NCI-H748 treated with DMSO at 0.1 percent for 48 hours (cell line): ENCODE measurements at places on chromosomes 12 and 14.

DNA sequence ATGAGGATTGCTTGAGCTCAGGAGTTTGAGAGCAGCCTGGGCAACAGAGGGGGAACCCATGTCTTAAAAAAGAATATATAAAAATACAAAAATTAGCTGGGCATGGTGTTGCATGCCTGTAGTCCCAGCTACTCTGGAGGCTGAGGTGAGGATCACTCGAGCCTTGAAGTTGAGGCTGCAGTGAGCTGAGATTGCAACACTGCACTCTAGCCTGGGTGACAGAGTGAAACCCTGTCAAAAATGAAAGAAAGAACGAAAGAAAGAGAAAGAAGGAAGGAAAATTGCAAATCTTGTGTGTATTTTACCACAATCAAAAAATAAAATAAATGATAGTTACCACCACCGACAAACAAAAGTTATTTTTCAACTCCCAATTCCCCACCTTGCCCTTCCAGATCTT is 45.3 kb downstream of the SPRING1 start:
- no peak for DNase-seq

- no peak for DNase-seq
Measured at GRCh38 chr14:51004801-51005526, 60.7 kb upstream of the PYGL start.

- DNase-seq = no peak
Measured at GRCh38 chr14:54259821-54260220, 137.0 kb upstream of the CDKN3 start.

GRCh38 chr12:69068448-69068847 is 135.5 kb upstream of the CPM start:
- no peak for DNase-seq

DNA sequence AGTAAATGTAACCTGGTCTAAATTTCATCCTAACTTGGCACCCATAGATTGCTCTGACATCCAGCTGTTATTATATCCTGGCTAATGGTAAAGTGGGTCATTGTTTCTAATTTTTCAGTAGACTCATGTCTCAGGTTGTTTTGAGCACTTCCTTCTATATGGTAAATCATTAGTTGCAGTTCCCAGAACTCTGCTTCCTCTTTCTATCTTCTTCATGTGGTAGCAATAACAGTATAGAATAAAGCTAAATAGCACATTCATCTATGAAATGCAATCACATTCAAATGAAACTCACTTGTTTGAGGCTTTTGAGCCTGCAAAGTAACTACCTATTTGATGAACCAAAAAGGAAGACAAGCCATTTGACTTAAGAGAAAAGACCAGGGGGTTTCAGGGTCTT is 65.1 kb upstream of the GZMB start:
- DNase-seq = no peak

DNA sequence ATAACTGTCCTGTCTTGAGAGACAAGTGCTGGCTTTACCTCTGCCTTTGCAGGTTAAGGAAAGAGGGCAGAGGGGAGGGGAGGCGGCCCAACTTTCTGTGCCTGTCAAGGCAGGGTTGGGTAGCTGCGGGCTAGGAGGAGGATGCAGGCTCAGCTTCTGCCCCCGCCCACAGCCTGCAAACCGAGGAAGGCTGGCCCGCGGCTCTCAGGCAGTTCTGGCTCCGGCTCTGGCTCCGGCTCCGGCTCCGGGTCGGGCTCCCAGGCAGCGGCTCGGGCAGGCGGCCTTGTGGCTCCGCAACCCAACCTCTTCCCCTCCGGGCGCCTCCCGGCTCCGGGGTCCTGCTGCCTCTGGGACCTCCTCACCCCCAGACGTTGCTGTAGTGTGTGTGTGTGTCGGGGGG is 92.9 kb downstream of the TMEM30B start:
- no peak for DNase-seq

DNA sequence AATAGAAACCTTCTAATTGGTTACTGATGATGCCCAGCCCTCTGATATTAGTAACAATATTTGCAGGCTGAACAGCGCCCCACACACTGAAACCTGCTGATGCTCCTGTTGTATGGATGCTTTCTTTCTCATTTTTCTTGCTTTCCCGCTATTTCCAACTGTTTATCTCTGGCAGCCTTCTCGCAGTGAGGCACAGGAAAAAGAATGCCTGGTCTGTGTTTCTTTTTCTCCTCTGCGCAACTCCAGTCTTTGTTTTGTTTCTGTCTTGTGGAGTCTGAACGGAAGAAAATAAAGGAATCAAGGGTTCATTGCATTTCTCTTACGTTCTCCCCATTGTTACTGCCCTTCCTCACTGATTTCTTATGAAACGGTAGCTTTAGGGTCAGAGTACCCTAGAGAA is 451.2 kb downstream of the EGLN3 start:
- DNase-seq = no peak

DNA sequence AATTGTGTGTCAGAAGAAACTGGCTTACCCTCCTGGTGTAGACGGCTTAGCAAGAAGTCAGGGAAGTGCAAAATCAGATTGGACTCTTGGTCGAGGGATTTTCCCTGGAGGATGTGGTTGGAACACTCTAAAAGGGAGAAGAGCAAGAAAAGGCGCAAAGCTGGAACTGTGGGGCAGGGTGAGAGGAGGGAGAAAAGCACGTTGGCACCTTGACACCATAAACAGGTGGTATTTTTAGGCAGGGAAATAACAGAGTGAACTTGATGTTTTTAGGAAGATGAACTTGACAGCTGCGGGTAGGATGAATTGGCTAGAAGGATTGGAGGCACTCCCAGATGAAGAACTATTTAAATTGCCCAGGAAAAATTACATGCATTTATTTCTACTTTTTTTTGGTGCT is 67.7 kb downstream of the HCAR2 start:
- no peak for DNase-seq

GRCh38 chr14:103561381-103562178 is 877 bp downstream of the BAG5 start:
- peak; percentile 9 for DNase-seq

DNA sequence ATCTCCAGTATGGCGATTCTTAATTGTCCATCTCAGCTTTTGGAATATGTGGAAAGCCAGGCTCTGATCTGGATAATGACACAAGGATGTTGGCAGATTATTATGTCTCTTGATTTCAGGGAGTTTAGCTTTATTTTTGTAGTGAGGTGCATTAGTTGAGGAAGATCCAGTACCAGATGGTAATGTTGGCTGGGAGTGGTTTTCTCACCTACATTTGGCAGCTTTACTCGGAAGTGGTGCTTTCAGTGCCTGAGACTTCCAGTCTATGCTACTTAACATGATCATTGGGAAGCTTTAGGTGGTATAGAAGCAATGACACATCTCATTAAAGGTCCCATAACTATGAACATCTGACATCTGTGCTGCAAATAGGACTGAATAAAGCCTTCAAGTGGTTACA is 7.5 kb downstream of the SLC15A5 start:
- no peak for DNase-seq

DNA sequence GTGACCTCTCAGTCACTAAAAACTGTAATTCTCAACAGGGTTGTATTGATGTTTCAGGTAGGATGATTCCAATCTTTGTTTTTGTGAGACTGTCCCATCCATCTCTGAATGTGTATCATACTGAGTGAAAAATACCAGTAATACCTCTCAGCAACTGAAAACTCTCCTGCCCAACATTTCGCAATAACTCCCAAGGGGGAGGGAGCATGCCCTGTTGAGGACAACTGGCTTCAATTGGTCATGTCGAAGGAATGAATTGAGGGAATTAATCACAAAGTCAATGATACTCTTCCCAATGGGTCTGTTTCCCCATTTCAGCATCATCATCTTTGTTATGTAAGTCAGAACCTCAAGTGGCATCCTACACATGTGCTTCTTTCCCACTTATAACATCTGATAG is 102.4 kb upstream of the E2F7 start:
- no peak for DNase-seq

DNA sequence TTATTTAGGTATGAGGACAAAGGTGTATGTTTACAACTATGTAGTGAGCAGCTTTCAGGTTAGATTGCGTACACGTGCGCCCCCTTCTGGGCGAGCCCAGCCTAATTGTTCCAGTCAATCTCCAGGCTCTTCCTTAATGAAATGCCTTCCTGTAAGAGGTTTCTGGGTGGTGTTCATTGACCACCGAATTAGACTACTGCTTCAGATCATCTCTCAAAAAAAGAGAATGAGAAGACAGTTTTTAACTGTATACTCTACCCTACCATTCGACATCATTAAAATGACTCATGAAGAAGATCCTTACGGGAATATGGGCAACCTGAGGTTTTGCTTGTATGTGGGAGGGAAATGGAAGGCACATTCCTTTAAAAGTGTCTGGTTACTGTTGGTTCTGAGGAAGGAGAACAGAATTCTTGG is 2.1 kb downstream of the LUM start:
- peak; percentile 44 for DNase-seq

GRCh38 chr12:116426391-116427136 is 132.6 kb upstream of the MAP1LC3B2 start:
- no peak for DNase-seq

- no peak for DNase-seq
Measured at GRCh38 chr12:25382311-25383106, 131.8 kb upstream of the KRAS start.

- no peak for DNase-seq
Measured at GRCh38 chr12:117344716-117345115, 16.7 kb downstream of the NOS1 start.

GRCh38 chr12:27303139-27304111 is 29.2 kb upstream of the BMAL2 start:
- no peak for DNase-seq

DNA sequence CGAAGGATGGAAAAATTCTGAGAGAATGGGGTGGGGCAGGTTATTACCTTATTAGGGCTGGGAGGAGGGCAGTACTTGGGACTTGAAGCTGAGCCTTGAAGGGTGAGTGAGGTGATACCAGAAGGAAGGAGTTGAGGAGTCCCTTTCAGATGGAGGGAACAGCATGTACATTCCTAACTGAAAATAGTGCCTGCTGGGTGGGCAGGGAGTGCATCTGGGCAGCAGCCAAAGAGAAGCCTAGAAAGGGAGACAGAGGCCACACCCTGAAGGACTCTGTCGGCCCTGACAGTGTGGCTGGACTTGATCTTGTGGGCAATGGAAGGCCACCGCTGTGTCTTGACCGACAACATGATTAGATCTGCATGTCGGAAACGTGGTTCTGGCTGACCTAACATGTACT is 147.6 kb downstream of the NDUFA12 start:
- DNase-seq = no peak

DNA sequence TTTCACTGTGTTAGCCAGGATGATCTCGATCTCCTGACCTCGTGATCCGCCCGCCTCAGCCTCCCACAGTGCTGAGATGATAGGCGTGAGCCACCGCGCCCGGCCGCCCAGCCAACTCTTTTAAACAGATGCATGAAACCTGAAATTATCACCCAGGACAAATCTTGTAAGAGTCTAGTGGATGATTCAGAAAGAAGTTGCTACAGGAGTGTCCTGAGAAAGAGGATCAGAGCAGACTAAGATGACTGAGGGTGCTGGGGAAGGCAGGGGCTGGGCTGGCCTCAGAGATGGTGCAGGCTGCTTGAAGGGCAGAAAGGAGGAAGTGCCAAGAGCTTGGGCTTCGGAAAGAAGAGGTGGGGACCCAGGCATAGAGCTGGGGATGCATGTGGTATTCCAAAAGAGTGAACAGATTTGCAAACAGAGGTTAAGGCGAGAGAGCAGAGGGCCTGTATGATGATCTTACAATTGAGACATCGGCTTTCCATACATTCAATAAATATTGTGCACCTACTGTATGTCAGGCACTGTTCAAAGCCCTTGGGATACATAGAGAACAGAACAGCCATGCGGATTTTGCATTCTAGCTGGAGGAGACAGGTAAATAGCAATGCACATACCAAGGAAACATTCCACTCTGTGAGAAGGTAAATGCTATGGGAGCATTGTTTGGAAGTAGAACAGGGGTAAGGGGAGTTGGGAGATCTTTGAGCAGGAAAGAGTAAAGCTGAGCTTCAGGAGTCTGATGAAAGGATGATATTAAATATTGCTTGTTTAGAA is 7.4 kb upstream of the CD9 start:
- no peak for DNase-seq

DNA sequence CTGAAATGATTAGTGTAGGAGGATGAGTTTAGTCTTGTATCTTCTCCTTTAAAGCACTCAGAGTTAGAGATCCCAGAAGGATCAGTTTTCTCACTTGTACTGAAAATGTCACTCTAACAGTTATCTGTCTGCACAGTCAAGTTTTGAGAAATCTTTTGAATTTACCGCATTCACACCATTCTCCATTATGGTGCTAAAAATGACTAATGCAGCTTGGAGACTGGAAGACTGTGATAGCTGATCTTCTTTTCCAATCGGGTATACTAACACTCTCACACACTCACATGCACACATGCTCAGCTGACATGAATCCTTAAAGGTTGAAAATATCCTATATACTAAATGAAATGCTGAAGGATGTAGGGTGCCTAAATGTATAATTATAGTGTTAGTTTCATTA is 65.8 kb downstream of the SLC15A5 start:
- DNase-seq = no peak

DNA sequence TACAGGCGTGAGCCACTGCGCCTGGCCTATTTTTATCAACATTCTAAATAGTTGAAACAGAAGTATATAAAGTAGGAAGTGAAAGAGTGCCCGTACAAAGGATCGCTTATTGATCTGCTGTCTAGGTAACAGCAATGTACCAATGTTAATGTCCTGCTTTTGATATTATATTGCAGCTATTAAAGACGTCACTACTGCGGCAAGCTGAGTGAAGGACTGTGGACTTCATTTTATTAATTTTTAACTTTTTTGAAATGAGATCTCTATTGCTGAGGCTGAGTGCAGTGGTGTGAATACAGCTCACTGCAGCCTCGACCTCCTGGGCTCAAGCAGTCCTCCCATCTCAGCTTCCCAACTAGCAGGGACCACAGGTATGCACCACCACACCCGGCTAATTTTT is 10.8 kb downstream of the PTGR2 start:
- no peak for DNase-seq

DNA sequence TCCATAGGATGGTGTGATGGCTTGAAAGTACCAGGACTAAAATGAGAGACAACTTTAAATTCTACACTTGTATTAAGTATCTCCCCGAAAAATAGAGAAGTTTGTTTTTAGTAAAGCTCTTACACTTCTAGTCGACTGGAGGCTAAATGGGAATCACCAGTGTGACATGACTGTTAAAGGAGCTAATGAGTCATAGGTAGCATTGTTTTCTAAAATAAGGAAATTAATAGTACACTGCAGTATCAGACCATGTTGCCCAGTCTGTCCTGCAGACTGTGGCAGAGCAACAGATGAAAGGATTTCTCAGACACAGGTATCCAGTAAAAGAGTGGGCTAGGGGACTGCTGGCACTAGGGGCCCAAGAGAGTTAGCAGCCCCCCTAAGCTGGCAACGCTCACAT is 140.1 kb downstream of the TMEM117 start:
- no peak for DNase-seq

GRCh38 chr14:57889245-57889644 is 23.4 kb upstream of the SLC35F4 start:
- DNase-seq = no peak
